ENCODE measurements at places on chromosomes 6 and 20. TPM values are rescaled to one million over a fixed set of nuclear protein-coding genes. Genes with fewer than 3 reads are reported as not detected.

The SLC35F1 gene
- total RNA-seq, result not detected

The OR2H2 gene
- total RNA-seq, result not detected

The ARFGEF3 gene
- total RNA-seq, result under 0.01 TPM

The MCHR2 gene
- total RNA-seq, result not detected

The PPP1R16B gene
- not detected for total RNA-seq

The CTAGE9 gene
- total RNA-seq, result not detected

The TFAP2C gene
- under 0.01 TPM for total RNA-seq

The RAET1E gene
- total RNA-seq, result not detected

The FRK gene
- under 0.01 TPM for total RNA-seq

The PLCB4 gene
- total RNA-seq, result 28.3 TPM

The RNF182 gene
- 6.4 TPM for total RNA-seq

The SIRPA gene
- 9.7 TPM for total RNA-seq

The METTL24 gene
- total RNA-seq, result not detected

The KIAA0408 gene
- total RNA-seq, result 0.90 TPM

The HLA-DMA gene
- 2.3 TPM for total RNA-seq

The TREML2 gene
- total RNA-seq, result not detected

The NOX3 gene
- not detected for total RNA-seq

The CFAP61 gene
- total RNA-seq, result under 0.01 TPM

The GNAS-AS1 gene
- total RNA-seq, result 0.83 TPM

The HTR1B gene
- under 0.01 TPM for total RNA-seq

The MOCS3 gene
- total RNA-seq, result 9.9 TPM

The ADGB gene
- not detected for total RNA-seq

The GNRH2 gene
- total RNA-seq, result 0.18 TPM

The ETV7 gene
- 0.18 TPM for total RNA-seq

The PKIB gene
- 13.1 TPM for total RNA-seq

The GSTA5 gene
- not detected for total RNA-seq

The NHSL1 gene
- total RNA-seq, result 7.2 TPM

The HLA-DOA gene
- total RNA-seq, result not detected

The POPDC3 gene
- total RNA-seq, result 25.8 TPM

The ARMC12 gene
- total RNA-seq, result 0.28 TPM

The PACRG gene
- total RNA-seq, result not detected

The SNAI1 gene
- total RNA-seq, result 0.54 TPM

The ZNF831 gene
- not detected for total RNA-seq

The FOXS1 gene
- total RNA-seq, result not detected

The SIRPB1 gene
- total RNA-seq, result 0.56 TPM

The ADAM33 gene
- under 0.01 TPM for total RNA-seq

The MDFI gene
- 0.28 TPM for total RNA-seq

The SLC35D3 gene
- not detected for total RNA-seq

The TRAM2 gene
- total RNA-seq, result 77.2 TPM

The ERVFRD-1 gene
- total RNA-seq, result not detected

The FAM184A gene
- not detected for total RNA-seq

The PM20D2 gene
- 11.4 TPM for total RNA-seq

The CALHM6 gene
- total RNA-seq, result 0.83 TPM

The MYH7B gene
- total RNA-seq, result not detected

The GTF2H4 gene
- total RNA-seq, result 13.4 TPM

The HMGCLL1 gene
- not detected for total RNA-seq

The TNFRSF21 gene
- total RNA-seq, result 2.5 TPM

The OPRM1 gene
- total RNA-seq, result not detected

The ALDH5A1 gene
- 0.36 TPM for total RNA-seq

The HCK gene
- total RNA-seq, result not detected

The OR2J3 gene
- total RNA-seq, result not detected

The PRDM13 gene
- not detected for total RNA-seq

The TSBP1 gene
- total RNA-seq, result not detected

The CTCFL gene
- not detected for total RNA-seq

The FANCE gene
- 9.1 TPM for total RNA-seq

The STX11 gene
- 0.54 TPM for total RNA-seq

The PNLDC1 gene
- total RNA-seq, result not detected

The DEFB124 gene
- not detected for total RNA-seq

All from IMR-90 (cell line).